Right ventricle myocardium inferior (tissue), 1 donor: ENCODE measurements at places on chromosomes 7 and 10. TPM values are rescaled to one million over a fixed set of nuclear protein-coding genes. Genes with fewer than 3 reads are reported as not detected.

DNA sequence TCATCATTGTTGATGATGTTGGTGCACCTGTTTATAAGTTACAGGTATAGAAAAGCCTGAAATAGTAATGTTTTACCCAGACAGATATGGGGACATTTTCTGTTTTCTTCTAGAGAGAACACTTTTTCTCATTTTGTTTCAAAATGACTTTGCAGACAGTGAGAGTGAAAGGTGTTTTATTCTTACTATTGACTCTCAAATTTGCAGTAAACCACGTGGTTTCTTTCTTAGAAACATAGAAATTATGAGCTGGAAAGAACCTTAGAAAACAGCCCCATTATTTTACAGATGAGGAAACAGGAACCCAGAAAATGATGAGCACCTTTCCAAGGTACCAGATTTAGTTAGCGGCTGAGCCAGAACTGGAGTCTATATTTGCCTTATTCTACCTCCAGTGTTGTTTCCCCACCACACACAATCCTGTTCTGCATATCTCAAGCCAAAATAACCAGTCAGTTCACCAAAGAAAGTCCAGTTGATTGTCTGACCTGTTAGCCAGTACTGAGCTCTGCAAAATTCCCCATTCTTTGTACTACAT, 138.9 kb upstream of the AHR start:
- no peak for DNase-seq

Gene BRI3
- total RNA-seq = 240 TPM

DNA sequence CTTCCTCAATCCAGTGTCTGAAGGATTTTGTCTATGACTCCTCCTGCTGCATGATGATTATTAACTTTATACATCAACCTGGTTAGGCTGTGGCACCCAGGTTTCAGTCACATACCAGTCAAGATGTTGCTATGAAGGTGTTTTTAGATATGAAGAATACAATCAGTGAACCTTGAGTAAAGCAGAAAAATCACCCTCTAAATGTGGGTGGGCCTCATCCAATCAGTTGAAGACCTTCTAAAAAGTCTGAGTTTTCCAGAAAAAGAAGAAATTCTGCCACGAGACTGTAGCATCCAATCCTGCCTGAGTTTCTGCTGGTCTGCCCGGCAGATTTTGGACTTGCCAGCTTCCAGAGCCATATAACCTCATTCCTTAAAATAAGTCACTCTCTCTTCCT, 126.1 kb upstream of the FRMD4A start:
- no peak for DNase-seq

DNA sequence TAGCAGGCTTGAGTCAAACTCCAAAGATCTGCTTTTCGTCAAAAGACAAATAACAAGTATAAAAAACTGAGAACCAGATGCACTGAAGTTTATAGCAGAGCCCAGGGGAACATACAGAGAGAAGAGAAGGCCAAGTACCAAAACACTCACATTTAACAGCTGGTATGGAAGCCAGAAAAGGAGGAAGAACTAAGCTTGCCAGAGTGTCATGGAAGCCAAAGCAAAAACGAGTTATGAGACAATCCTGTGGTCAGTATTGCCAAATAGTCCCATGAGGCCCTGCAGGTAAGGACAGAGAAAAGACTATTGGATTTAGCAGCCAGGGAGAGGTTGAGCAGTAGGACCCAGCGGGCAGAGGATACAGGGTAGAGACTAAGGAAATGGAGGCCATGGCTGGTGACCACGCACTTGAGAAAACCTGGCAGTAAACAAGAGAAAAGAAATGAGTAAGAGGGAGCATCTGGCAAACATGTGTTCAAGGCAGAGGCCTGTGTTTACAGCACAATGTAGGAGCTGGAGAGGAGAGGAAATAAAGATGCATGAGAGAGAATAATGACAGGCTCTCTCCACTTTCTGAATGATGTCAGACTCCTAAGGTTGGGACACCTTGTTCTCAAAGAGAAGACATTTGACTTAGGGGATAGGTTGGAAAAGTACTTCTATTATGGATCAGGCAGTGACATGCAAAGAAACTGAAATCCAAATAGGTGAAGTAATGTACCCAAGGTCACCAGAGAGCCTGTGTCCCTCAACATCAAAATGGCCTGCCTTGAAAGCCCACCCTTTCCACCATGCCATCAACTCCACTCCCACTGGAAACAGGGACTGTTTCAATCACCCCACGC, 9.1 kb downstream of the CREB3L2 start:
- DNase-seq = peak; percentile 71

Gene GSTO2
- 0.70 TPM for total RNA-seq

Gene AOAH
- 1.9 TPM for total RNA-seq

GRCh38 chr10:131963350-131963749, 18.4 kb downstream of the BNIP3 start:
- DNase-seq = no peak

DNA sequence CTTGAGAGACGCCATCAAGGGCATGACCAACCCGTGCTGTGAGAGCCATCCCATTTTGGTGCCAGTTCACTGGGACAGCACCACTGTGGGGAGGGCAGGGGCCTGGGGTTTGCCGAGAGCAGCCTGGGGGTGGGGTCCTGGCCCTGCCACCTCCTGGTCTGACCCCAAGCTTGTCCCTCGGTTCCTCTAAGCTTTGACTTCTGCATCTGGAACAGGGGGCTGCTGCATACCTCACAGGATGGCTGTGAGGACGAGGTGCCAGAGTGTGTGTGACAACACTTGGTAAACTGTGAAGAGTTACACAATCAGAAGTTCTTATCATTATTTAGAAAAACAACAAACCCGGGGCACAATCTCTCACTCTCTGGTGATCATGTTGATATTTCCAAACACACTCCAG, 89.9 kb downstream of the CRTAC1 start:
- no peak for DNase-seq

Gene SH2D4B
- not detected for total RNA-seq

DNA sequence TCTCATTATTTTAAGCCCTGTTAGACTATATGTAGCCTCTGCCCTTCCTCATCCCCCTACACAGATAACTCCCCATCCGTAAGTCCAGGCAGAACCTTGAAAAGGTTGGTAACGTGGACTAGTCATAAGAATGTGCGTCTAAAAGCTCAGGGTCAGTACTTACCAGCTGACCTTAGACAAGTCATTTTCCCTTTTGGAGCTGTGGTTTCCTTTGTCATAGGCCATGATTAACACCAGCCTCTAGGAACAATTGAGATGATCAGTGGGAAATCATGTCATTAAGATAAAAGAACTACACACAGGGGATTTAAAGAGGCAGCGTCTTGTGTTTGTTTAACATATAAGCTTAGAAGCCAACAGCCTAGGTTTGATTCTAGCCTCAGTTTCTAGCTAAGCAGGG, 6.9 kb upstream of the UNC5B start:
- DNase-seq = no peak

DNA sequence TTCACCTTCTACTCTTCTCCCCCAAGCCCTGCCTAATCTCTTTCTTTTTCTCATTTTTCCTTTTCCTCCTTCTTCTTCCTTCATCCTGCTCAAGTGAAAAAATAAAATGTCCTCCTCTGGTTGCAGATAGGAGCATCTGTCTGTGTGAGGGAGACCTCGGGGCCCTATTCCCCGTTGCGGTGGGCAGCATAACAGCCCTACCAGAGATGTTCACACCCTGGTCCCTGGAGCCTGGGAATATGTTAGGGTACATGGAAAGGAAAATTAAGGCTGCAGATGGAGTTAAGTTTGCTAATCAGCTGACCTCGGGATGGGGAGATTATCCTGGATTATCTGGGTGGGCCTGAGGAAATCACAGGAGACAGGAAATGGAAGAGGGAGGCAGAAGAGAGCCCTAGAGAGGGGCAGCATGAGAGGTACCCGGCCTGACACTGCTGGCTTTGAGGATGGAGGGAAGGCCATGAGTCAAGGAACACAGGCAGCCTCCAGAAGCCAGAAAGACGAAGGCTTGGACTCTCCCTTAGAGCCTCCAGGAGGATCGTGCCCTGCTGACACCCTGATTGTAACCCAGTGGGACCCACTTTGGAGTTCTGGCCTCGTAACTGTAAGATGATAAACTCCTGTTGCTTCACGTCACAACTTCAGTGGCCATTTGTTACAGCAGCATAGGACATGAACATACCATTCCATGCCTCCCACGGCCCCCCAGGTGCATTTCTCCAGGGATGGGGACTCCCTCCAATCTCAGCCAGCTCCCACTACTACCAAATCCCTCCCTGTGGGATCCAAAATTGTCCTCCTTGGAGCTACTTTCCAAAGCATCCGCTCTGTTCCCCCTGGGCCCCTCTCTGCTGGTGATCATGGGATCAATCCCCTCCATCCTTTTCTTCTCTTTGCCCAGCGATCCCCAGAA, 39.0 kb upstream of the ZMIZ1 start:
- no peak for DNase-seq

DNA sequence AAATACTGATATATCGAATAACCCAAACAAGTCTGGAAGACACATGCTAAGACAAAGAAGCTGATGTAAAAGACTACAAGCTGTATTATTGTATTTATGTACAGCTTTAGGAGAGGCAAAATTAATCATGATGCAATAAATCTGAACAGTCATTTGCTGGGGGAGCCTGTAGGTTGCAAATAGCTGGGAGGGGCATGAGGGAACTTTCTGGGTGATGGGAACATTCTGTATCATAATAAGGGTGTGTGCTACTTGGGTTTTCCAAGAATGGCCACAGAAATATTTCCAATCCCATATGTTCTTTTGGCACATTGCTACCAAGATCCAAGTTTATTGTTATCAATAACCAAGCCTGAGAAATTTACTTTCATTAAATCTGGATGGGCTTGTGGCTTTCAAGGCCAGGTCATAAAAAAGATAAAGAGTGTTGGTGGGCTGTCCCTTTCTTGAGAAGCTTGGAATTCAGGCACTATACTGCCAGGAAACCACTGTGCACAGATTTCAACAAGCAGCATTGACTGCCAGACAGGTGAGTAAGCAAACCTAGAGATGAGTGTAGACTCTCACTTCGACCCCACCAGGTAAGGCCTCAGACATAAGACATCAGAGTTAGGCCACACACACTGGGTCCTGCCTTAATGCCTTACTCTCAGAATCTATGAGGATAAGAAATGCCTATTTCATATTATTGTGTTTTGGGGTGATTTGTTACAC, 629.7 kb upstream of the FZD8 start:
- DNase-seq = no peak

GRCh38 chr7:18049262-18049661, 21.6 kb upstream of the PRPS1L1 start:
- DNase-seq = no peak

GRCh38 chr7:131357282-131357880, 29.7 kb downstream of the MKLN1 start:
- no peak for DNase-seq

DNA sequence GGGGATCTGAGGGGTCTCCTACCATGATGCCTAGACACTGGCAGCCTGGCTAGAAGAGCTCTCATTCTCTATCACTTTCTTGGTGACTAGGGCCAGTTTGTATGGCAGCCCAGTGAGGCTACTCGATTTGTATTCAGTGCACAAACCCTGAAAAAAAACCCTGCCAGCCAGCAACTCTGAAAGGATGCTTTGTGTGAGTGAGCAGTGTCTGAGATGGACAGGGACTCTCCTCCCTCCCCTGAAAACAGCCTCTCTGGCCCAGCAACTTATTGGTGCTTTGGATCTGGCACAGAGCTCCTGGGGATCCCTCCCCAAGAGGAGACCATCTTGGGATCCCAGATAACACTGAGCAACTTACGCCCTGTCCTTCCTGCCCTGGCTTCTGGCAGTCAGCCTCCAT, 10.8 kb upstream of the LRRC4 start:
- DNase-seq = no peak

- DNase-seq = no peak
These were observed 14.0 kb downstream of the MYOZ1 start for GRCh38 chr10:73627300-73627699.

- peak; percentile 70 for DNase-seq
These were observed 47.9 kb upstream of the NPFFR1 start for GRCh38 chr10:70331486-70332268.

DNA sequence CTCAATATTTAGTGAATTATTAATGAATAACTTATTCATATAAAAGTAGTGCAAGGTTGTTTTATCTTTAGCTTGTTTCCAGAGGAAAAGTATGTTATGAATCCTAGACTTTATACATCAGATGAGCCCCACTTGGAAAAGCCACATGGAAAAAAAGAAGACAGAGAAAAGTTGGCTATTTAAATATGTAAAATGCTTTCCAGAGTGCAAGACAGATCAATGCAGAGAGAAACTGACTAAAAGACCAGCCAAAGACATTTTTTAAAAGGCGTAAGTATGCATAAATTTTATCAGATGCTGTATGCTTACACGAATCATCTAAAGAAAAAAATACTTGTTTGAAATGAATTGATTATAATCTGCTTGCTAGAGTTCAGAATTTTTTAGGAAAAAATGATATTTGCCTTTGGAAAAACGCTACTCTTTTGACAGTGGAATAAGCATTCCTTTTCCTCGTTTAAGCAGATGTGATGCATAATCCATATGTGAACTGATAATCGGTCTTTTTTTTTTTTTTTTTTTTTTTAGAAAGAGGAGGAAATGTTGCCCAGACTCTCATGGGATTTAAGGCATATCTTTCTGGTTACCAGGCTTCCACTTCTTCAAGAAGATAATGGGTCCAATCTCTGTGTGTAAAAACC, 70.7 kb downstream of the RELN start:
- DNase-seq = no peak

Gene C10orf105
- 0.05 TPM for total RNA-seq

Gene TAF3
- total RNA-seq = 11.8 TPM

DNA sequence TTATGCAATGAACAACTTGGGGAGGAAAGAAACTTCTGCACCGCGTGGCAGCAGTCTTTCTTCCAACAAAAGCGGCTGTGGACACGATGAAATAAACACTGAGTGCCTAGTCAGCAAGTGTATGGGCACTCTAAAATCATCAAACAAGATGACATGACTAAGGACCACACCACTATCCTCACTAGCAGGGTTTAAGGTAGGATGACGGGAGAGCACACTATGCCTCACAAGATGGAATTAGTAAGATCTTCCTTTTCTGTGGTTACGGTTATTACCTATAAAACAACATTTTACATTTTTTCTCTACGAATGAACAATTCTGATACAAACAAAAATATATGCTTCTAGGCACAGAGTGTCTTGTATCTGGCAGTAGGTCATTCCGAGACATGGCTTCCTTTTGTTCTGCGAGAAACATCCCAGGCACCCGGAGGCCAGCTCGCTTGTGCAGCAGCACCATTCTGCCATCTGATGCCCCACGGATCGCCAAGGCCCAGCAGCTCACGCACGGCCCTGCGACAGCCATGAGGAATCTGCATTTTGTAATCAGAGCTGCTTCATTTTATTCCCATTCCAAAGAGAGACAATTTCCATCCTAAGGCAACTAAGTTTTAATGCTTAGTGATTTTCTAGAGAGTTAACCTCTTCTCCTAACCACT, 54.1 kb upstream of the NCAPG2 start:
- DNase-seq = no peak
